Caco-2 (cell line): ENCODE measurements at places on chromosomes 1 and 21. TPM values are rescaled to one million over a fixed set of nuclear protein-coding genes. Genes with fewer than 3 reads are reported as not detected.
A peak's percentile ranks its signal among the peaks of the same experiment; 100 is the strongest.

CYB561D1 gene
- total RNA-seq = 6.6 and 7.3 TPM in 2 replicates

- DNase-seq = no peak
Measured at GRCh38 chr1:94648225-94649007, 106.9 kb upstream of the F3 start.

- DNase-seq = no peak
Measured at GRCh38 chr1:59072583-59072947, 224.3 kb upstream of the FGGY start.

DNA sequence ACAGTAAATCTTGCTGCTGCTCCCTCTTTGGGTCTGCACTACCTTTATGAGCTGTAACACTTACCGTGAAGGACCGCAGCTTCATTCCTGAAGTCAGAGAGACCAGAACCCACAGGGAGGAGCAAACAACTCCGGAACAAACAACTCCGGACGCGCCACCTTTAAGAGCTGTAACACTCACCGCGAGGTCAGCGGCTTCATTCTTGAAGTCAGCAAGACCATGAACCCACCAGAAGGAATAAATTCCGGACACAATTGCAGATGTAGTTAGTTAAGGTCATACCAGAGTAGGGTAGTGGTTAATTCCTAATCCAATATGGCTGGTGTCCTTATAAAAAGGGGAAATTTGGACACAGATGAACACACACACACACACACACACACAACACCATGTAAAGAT, 37.7 kb downstream of the VTCN1 start:
- DNase-seq = no peak

DNA sequence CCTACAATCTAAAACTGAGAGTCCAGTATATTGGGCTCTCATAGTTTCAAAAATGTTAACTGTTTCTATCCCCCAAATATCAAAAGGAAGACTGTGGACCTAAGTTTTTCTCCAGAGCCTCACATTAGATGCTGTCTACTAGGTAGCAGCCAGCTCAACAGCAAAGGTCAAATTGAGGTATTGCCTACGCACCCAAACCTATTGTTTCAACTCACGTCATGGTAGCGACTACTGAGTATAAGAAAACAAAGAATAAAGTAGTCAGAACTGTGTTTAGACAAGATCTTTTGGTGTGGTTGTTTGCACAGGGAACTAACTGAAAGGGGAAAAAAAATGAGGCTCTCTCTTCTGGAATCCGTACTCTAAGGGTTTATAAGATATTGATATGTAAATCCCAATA, 173.2 kb downstream of the LBR start:
- no peak for DNase-seq

DNA sequence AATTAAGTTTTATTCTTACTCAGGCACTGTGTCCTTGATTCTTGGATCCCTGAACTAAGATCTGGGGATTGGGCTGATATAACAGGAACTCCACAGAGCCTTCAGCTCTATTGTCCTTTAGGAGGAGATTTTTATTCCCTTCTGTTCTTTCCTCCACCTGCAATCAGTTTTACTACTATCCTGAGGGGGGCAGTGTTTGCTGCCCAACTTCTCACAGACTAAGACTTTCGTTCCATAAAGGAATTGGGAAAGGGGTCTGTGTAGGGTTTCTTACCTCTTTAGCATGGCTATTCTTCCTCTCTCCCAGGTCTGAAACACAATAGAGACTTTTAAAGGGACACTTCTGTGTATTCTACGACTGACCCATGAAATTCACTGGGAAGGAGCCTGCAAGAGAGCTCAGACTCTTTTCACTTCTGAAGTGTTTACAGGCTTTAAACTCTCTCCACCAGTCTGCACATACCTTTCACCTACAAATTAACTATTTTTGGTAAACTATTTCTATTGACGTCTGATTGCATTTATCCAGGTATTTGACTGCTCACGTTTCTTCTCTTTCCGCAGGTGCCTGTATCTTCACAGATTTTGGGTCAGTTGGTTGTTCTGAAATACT, 103.3 kb upstream of the DEPDC1 start:
- DNase-seq = peak; percentile 3

UBL4B gene
- total RNA-seq = not detected in 2 replicates

DNA sequence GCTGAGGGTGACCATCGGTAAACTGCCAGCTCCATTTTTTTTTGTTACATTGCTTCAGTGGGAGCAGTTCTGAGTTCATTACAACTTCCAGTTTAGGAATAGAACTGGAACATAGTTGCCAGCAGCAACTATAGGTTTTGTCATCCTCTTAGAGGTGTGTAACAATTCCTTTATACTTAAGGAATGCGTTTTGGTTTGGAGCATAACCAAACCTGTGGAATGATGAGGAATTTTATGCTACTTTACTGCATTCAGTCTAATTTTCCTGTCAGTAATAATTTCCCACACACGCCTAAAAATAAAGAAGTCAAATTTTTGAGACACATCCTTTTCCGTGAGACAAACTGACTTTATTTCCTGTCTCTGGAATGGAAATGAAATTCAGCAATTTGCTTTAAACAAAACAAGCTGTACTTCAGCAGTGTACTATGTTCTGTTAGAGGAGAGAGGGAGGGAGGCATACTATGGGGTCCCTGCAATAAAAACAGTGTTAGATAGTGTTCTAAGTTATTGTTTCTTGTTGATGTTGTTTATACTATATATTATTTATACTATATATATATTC, 4.8 kb upstream of the AMPD1 start:
- no peak for DNase-seq

- DNase-seq = no peak
Measured at GRCh38 chr1:55968661-55969060, 610.7 kb downstream of the PLPP3 start.

DNA sequence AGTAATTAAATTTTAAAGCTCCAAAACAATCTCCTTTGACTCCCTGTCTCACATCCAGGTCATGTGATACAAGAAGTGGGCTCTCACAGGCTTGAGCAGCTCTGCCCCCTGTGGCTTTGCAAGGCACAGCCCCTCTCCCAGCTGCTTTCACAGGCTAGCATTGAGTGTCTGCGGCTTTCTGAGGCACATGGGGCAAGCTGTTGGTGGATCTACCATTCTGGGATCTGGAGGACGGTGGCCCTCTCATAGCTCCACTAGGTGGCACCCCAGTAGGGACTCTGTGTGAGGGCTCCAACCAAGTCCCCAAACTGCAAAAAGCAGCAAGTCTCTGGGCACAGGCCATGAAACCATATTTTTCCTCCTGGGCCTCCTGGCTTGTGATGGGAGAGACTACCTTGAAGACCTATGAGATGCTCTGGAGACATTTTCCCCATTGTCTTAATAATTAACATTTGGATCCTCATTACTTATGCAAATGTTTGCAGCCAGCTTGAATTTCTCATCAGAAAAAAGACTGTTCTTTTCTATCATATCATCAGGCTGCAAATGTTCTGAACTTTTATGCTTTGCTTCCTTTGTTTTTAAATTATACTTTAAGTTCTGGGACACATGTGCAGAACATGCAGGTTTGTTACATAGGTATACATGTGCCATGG, 554.1 kb upstream of the OLFM3 start:
- peak; percentile 15 for DNase-seq

GRCh38 chr1:26028490-26028980, 7.0 kb downstream of the EXTL1 start:
- DNase-seq = no peak

C1QA gene
- not detected in 2 replicates for total RNA-seq

NR1I3 gene
- not detected in 2 replicates for total RNA-seq

- DNase-seq = no peak
Measured at GRCh38 chr1:91653183-91653582, 152.5 kb downstream of the CDC7 start.

DNA sequence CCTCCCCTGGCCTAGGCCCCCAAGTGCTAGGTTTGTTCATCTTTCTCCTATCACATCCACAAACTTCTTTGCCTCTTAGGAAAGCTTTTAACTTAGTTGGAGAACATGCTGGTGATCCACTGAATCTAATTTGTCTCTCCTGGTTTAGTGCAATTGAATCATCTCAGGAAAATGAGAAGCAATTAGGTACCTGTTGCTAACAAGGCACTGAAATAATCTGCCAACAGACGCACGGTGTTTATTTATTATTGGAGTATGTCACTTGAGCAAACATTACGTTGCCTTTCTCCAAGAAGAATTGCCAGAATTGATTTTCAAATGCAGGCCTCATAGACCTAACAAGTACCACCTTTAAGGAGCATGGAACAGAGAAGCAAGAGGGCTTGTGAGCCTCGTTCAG, 309.4 kb downstream of the NFIA start:
- DNase-seq = no peak

C4BPB gene
- 93.0 and 99.8 TPM in 2 replicates for total RNA-seq

MRPL20 gene
- 109 and 110 TPM in 2 replicates for total RNA-seq

CREG1 gene
- total RNA-seq = 80.7 and 91.5 TPM in 2 replicates

GRCh38 chr1:6373961-6374720, 19.4 kb downstream of the ACOT7 start:
- no peak for DNase-seq

SERPINC1 gene
- total RNA-seq = 0.65 and 0.98 TPM in 2 replicates

PLD5 gene
- 1.3 and 1.8 TPM in 2 replicates for total RNA-seq

- DNase-seq = no peak
Measured at GRCh38 chr1:31299365-31299764, 2.5 kb downstream of the ZCCHC17 start.

- peak; percentile 42 for DNase-seq
Measured at GRCh38 chr1:243748706-243749283, 101.2 kb downstream of the AKT3 start.

DNA sequence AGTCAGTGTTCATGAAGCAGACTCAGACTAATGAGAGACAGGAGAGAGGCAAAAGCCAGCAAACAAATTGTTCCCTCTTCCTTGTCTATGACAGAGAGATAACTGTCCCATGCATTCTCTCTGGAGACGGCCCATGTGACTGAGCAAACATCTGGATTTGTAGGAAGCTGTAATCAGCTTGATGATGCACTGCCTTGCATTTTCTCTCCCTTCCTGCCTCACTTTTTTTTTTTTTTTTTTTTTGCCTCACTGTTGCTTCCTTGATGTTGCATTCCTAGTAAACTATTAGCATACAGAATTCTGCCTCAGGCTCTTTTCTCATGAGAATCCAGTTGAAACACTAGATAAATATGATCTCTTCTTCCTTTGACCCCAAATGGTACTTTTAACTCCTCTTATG, 134.5 kb downstream of the HHIPL2 start:
- no peak for DNase-seq

DNA sequence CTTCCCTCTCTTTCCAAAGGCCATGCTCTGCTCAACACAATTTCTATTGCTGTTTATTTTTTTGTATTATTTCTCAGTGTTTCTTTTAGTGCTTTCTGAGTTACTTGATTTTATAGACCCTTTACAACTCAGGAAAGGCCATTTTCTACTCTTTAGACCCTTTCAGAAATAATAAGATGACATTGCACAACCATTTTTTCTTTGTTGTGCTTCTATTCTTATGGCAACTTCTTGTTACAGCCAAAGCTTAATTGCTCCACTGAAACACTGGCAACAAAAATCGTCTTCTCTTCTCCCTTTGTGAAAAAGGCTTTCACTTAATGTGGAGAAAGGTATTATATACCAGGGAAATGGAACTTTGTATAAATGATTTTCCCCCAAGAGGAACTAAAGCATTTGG, 39.0 kb upstream of the SAMSN1 start:
- DNase-seq = no peak

KANK4 gene
- 18.9 and 21.5 TPM in 2 replicates for total RNA-seq

DNA sequence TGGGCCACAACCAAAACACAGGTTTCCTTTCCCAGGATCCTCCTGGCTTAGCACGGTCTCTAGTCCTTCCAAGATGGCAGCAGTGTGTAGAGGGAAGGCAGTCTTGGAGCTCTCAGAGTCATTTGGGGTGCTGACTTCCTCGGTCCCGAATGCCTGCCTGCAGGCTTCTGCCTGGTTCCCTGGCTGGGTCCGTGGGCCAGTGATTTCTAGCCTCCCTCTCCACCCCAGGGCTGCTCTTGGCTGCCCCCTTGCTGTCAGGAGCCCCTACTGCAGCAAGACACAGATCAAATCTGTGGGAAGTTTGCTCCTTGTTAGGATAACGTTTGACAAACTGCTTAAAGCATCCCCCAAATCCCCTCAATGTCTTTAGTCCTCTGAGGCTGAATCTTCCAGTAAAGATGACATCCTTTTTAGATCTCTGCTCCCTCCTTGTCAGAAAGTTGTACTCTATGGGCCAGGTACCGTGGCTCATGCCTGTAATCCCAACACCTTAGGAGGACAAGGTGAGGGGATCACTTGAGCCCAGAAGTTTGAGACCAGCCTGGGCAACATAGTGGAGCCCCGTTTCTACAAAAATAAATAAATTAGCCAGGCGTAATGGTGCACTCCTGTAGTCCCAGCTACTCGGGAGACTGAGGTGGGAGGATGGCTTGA, 272.5 kb downstream of the RRAGC start:
- DNase-seq = peak; percentile 45

- DNase-seq = no peak
Measured at GRCh38 chr1:237186675-237187074, 144.7 kb downstream of the RYR2 start.

GRCh38 chr1:59697150-59697800, 117.5 kb upstream of the HOOK1 start:
- DNase-seq = no peak

DNA sequence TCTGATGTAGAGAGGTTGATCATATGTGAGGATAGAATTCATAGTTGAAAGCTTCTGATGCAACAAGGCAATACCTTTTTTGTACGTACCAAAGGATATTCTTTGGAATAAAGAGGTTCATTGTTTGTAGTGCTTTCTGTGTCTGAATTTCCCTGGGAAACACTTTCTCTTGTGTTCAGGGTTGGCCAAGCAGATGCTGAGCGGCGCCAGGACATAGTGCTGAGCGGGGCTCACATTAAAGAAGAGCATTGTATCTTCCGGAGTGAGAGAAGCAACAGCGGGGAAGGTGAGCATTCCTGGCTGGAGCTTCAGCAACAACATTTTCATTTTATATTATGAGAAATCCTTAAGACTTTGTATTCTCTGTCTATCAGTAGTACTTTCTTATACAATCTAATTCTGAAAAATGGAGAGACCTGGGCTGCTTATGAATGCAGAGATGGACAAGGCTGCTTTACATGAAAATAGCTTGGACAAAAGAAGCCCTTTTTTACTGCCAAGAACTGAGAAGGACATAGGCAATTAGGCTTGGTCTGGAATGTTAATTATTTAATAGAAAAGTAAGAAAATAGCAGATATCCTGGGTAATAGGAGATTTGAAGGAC, 85.2 kb downstream of the KIF1B start:
- no peak for DNase-seq

GRCh38 chr1:15975358-15975804, 520 bp downstream of the ZBTB17 start:
- DNase-seq = peak; percentile 71

GRCh38 chr1:219639876-219640577, 27.1 kb upstream of the ZC3H11B start:
- DNase-seq = no peak

TMCO1 gene
- total RNA-seq = 138 and 152 TPM in 2 replicates

GRCh38 chr1:17674726-17675500, 80.2 kb upstream of the ACTL8 start:
- DNase-seq = no peak

DNA sequence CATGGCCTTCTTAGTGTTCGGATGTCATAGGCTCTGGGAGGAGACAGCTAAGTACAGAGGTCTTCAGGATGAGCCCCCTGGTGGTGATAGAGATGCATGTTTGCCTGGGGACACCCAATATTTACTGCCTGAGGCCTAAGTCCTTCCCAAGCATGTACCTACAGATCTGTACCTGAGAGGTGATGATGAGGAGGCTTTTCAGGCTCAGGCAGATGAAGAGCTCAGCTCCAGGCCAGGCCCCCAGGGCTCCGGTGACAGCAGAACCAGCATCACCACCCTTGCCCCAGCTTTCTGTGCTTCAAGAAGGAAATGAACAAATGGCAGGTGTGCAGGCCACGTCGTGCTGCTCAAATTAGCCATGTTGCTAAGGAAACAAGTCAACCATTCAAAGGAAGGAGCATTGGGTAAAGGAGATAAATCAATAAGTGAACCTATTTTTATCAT, 21.1 kb downstream of the CACNA1E start:
- peak; percentile 71 for DNase-seq

- DNase-seq = no peak
Measured at GRCh38 chr21:23014021-23014420, 2015.8 kb downstream of the NCAM2 start.
